ENCODE measurements at places on chromosomes 13 and 19.

GRCh38 chr13:66348745-66349690, 881.1 kb downstream of the PCDH9 start:
- DNase-seq: no peak

DNA sequence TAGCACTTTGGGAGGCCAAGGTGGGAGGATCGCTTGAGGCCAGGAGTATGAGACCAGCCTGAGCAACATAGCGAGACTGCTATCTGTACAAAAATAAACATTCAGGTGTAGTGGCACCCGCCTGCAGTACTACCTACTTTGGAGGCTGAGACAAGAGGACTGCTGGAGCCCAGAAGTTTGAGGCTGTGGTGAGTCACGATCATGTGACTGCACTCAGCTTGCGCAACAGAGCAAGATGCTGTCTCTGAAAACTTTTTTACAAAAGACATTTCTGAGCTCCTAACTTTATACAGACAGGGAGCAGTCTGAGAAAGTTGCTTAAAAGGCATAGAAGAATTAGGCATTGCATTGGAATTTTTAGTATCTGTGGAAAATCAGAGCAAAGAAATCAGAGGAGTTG, 10.4 kb upstream of the TBC1D4 start:
- no peak for DNase-seq

DNA sequence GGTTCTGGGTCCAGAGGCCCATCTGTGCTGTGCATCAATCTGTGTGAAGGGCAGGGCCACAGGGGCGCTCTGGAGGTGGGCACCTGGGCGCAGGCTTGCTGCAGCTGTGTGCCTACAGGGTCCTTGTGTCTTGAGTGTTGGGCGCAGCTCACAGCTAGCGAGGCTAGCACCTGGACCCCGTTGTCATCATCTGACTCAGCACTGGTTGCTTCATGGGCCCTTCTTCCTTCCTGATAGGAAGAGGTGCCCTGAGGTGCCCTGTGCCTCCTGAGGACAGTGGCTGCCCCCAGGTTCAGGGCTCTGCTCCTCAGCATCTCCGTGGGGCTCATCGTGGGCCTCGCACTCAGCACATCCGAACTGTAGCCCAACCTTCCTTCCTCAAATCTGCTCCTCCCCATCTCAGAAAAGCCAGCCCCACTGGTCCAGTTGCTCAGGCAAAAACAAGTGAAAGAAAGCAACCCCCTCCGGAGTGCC, 54.8 kb downstream of the GATAD2A start:
- no peak for DNase-seq

GRCh38 chr13:23628250-23628649, 58.0 kb downstream of the TNFRSF19 start:
- no peak for DNase-seq

GRCh38 chr13:66430269-66430668, 799.9 kb downstream of the PCDH9 start:
- no peak for DNase-seq

Measured in stimulated activated CD8-positive, alpha-beta memory T cell treated with anti-CD3 and anti-CD28 coated beads, Interleukin-4, amount 100 ng/mL, for 1 hour (primary cell).